ENCODE measurements at places on chromosomes 7 and 10. TPM values are rescaled to one million over a fixed set of nuclear protein-coding genes. Genes with fewer than 3 reads are reported as not detected.

GRCh38 chr7:17195576-17195975 is 102.9 kb upstream of the AHR start:
- no peak for DNase-seq

- no peak for DNase-seq
These were observed 189.5 kb upstream of the MINDY3 start for GRCh38 chr10:16049782-16050181.

DNA sequence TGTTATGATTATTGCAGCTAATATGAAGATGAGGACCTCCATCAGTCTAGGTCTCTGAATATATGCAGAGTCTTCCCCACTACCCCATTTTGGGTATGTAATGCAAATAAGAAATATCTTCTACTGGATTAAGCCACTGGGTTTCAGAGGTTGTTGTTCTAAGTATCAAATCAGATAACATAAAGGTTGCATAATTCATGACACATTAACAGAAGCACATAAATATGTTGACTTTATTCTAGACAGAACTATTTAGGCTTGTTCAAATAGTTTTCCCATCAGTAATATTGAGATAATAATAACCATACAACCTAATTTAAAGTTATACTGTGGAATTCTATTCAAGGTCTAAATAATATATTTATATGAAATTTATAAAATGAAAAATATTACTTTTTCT is 157.1 kb downstream of the ETV1 start:
- no peak for DNase-seq

DNA sequence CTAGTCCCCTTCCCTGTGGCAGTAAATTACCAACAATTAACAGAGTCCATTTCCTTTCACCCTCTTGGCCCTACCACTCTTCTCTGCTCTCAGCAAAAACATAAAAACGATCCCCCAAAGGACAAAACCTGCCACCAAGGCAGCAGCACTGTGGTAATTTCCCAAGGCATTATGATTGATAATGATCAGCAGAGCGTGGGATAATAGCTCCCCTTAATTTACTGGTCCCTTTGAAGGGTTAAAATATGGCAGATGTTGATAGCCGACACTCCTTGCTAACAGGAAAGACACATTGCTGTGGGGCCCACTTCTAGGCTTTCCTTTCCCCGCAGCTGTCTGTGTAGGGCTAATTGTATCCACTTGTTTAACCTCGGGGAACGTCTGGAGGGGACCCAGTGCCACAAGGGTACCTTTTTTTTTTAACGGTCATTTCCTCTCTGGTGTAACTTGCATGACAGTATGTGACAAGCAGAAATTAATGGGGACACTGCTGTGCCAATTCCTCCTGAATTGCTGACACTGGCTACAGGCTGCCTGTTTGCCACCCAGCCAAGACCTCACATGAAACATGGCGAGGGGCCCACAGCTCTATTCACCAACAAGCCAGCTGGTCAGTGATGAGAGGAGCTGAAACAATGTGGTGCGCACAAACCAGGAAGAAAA is 81.3 kb downstream of the CDK6 start:
- peak; percentile 48 for DNase-seq

- no peak for DNase-seq
These were observed 58.3 kb downstream of the CDK13 start for GRCh38 chr7:40008223-40008815.

DNA sequence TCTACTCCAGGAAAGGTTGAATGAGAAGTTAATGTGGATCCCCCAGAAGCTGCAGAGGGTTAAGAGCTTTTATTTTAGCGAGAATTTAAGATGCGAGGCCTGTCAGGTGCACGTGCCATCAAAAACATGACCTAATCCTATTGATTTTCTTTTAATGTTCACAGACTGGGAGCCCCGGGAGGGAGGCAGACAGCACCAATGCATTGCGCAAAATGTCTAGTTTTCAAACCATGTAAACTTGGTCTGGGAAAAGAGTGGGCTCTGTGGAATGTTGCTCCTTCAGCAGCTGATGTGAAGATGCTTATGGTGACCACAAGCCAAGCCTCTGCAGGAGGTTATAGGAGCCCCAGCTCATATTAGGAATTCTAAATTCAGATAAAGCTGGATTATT is 172.0 kb upstream of the ITGB1 start:
- DNase-seq: no peak

GRCh38 chr7:25116621-25117020 is 8.4 kb downstream of the CYCS start:
- no peak for DNase-seq

DNA sequence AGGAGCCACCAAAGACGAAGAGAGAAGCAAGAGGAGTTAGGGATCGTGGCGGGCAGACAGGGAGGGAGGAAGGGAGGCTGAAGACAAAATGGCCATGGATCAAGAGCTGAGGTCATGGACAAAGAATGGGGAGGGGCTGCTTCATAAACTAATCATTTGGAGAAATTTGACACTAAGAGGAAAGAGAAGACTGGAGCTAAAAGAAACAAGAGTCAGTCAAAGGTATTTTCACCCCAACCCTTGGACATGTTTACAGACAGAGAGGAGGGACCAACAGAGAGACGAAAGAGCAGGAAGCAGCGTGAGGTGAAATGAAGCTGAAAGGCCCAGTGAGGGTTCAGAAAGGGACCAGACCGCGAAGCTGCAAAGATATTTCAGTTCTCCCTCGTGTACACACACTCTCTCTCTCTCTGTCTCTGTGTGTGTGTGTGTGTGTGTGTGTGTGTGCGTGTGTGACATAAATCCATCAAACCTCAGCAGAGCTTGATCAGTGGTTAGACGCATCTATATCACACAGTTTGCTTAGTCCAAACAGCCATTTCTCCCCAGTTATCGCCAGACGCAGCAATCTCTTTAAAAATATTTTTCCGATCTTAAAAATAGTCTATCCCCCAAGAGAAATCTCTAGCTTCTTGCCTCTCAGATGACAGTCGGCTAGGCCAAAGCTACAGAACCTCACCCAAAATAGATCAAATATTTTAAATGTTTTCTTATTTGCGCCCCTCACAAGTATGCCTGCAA is 12.5 kb upstream of the CALD1 start:
- no peak for DNase-seq

DNA sequence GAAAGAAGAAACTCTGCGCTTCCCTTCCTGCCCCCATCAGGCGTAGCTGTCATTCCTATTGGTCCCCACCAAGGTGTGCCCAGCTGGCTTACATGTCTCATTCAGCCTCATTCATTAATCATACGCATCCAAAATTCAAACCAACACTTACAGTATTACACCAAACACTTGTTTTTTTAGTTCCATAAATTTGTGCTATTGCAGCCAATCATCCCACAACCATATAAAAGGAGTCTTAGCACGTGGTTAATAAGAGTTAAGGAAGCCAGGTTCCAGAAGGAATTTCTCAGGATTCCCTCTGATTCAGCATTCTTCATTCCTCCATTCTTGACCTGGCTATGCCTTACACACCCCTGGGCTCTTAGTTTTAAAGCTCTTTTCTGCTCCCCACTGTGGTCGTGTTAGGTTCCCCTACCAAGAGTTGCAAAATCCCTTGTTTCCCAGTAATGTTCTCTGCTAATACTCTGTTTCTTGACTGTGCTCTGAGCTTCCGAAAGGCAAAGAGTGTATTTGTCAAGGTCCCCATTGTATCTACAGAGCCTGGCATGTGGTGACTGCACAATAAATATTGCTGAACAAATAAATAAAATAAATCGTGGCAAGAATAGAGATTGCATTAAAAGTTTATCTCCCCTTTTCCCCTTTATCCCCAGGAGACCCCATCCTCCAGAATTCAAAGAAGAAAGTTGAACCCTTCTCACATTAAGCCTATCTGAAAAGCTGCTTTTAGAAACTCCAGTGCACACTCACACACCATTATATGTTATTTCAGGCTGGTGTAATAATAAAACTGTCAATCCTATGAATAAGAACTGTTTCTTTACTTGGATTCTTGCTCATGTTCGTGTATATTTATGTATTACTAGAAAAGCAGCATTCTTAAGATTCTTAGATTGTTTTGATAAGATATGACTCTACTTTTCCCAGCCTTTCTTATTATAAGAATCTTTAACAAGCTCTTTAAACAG is 514.4 kb downstream of the INHBA start:
- DNase-seq: no peak

DNA sequence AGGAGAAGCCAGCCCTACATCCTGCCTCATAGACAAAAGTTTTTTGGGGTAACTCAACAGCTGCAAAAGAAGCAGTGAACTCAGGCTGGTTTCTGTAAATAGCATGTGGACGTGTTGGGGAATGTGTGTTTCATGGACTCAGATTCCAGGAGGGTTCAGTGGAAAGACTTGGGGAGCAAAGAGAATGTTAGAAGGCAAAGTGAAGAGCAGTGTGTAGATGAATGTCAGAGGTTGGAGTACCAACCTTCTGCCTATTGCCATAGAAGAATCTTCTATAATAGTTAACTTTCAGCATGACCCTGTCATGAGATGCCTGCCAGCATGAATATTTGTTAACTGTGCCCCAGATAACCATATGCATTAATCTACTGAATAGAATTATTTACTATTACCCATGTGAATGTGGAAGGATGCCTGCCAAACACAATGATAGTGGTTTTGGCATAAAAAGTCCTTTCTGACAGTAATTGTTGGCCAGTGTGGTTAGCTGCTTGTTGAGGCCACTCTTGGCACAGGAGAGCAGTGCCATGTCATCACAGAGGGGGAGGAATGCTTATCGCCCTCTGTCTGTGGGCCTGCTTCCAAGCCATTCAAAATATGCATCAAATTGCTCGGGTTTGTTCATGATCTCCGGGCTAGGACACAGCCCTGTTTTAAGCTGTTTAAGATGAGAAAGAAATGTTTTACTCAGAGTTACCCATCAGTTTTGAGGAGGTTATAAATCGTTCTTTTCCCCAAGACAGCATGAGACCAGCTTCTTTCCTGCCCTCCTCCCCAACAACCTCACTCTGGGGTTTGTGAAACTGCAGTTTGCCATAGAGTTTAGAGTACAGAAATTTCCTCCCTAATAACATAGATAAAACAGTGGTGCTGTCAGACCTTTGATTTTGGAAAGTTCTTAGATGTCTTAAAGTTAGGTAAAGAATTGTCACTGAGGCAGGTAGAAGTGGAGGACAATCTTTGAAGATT is 165.3 kb downstream of the WNT2 start:
- no peak for DNase-seq

DNA sequence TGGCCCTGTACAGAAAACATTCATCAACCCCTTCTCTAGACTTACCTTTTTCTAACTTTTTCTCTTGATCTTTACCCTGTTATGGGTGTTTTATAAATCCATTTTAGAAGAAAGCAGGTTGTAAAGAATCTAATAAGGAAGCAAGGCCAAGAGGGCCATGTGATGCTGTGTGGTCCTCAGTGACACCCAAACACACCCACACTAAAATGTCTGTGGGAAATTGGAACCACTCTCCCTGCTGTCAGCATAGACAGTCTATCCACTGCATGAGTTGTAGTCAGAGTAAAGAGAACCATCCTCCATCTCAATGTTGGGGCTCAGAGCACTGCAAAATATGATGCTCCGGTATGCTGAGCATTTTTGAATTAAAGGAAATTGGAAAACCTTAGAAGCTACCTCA is 235.5 kb downstream of the SKIDA1 start:
- no peak for DNase-seq

DNA sequence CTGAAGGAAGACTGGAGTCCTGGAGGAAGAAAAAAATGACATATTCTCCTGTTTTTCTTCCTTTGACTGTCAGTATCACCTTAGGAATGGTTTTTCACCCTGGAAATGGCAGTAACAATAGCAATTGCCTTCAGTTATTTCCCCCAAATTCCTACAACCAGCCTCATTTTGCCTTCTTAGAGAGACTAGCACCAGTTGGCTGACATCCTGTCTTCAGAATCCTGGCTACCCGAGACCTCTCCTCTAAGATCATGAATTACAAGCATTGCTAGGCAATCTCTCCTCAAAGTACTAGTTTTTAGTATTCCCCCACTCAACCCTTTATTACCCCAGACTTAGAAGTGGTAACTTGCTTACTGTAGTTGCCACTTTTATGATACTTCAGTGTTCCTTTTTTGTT is 53.4 kb downstream of the TAS2R16 start:
- DNase-seq: no peak

DNA sequence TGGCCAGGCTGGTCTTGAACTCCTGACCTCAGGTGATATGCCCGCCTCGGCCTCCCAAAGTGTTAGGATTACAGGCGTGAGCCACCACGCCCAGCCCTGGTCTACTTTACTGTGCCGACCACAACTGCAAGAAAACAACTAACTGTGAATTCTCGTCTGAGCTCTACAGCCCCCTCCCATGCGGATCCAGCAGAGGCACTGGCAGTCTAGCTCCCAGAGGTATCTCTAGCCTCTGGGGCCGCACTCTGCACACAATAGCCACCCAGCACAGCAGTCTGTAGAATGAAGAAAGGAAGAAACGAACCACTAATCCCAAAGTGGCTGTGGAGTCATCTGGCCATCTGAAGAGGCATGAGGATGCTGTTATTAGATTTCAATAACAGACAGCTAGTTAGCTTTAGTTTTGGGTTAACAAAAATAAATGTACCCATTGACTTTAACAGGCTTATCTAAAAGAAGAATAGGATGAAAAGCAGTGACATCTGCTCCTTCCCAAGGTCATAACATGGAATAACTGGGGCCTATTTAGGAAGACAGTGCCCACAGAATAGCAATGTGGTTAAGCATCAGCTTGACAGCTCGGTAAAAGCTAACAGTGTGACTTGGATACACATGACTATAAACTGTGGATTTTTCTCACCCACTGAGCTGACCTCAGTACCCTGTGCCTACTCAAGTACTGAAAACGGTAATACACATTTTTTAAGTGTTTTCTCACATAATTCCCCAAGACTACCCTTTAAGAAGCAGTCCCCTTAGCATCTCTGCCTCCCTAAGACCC is 131.9 kb downstream of the TNS3 start:
- no peak for DNase-seq

GRCh38 chr10:131094527-131095312 is 216.8 kb downstream of the TCERG1L start:
- no peak for DNase-seq

- no peak for DNase-seq
These were observed 38.0 kb upstream of the GNA12 start for GRCh38 chr7:2882111-2882510.

DNA sequence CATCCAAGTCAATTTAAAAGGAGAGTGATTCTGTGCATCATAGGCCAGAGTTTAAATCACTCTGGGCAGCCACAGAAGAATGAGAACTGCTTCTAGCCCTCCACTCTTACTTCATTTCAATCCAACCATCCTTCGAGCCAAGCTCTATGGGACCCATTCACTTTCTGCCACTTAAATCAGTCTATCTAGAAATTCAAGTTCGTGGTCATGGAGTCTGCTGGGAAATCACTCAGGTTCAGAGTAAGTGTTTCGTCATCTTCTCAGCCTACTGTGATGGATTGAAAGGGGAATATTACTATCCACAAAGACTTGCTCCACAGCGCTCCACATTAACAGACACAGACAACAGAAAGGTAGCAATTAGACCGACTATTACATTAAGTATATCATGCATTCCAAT is 4.6 kb downstream of the DCLRE1C start:
- no peak for DNase-seq

The GOLGA7B gene
- total RNA-seq: 0.18 TPM

The LIPK gene
- not detected for total RNA-seq

The LDB3 gene
- total RNA-seq: 0.21 TPM

The LBX1 gene
- not detected for total RNA-seq

The CABCOCO1 gene
- total RNA-seq: 1.2 TPM

The SPDYE8 gene
- total RNA-seq: not detected

The TMEM229A gene
- total RNA-seq: 2.1 TPM

The CHN2 gene
- 14.1 TPM for total RNA-seq

The MICU1 gene
- total RNA-seq: 41.9 TPM

The PPP1R3A gene
- total RNA-seq: not detected

The TMEM273 gene
- not detected for total RNA-seq

The NUP42 gene
- total RNA-seq: 33.1 TPM
